ENCODE measurements at places on chromosomes 11 and 22. TPM values are rescaled to one million over a fixed set of nuclear protein-coding genes. Genes with fewer than 3 reads are reported as not detected.

The OR6A2 gene
- total RNA-seq: 0.09 TPM

The CREB3L1 gene
- total RNA-seq: not detected

The SUSD2 gene
- total RNA-seq: 3.1 TPM

The OR52I2 gene
- total RNA-seq: not detected

The ENTHD1 gene
- not detected for total RNA-seq

- no peak for DNase-seq
Measured at GRCh38 chr22:37275134-37275533, 7.2 kb upstream of the CYTH4 start.

- DNase-seq: no peak
Measured at GRCh38 chr22:20238901-20239675, 29.0 kb downstream of the RTN4R start.

GRCh38 chr11:75428281-75428724 lies 4.7 kb downstream of the KLHL35 start:
- peak; percentile 81 for DNase-seq

DNA sequence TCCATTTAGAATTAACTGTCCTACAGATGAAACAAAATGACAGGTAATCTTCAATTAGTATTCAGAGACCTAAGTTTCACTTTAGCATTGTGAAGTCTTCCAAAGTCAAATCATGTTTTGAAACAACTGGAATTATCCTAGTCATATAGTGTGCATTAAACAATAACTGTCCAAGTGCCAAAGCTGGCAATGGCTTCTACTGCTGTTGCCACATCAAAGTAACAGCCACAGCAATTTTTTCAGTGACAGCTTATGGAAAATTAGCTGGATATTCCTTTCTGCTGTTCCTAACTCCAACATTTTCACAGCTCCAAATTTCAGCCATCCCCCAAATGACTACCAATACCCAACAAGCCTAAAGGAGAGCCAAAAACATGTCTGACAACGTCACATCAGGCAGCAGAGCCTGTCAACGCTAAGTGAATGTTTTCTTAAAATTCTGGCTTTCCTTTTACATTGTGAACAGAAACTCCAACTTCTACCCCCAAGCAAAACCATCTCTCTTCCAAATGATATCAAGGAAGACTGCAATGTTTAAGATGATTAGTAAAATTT lies 45.3 kb upstream of the CCDC34 start:
- no peak for DNase-seq

GRCh38 chr11:75851203-75851602 lies 36.2 kb downstream of the UVRAG start:
- DNase-seq: no peak

GRCh38 chr11:76317296-76317695 lies 63.6 kb downstream of the THAP12 start:
- DNase-seq: no peak

DNA sequence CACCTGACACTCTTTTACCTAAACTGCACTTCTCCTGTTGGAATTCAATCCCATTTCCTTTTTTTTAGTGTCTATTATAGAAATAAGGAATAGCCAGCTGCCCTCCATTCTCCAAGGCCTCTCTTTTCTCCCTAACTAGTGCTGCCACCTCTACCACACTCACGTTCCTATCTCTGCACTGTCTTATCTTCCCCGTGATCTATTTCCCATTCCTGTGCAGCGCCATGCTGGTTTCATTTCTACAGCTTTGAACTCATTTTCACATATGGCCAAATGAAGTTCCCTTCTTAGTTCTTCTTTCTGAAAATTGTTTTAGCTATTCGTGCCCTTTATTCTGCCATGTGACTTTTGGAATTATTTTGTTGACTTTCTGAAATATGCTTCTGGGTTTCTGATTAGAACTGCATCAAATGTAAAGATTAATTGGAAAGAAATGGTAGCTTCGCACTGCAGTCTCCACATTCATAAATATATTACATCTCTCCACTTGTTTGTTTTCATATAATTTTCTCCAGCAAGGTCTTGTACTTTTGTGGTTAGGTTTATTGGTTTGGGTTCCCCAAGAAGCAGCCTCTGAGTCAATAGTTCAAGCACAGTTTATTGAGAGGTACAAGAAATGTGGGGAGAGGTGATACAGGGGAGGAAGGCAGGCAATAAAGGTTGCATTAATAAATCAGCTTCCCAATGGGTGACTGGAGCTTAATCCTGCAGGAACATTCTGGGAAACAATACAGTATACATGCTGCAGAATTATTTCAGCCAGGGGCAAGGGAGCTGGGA lies 43.7 kb upstream of the DRD2 start:
- no peak for DNase-seq

All from Calu3 (cell line).